AML-193 (cell line): ENCODE measurements at places on chromosomes 1 and 21.

DNA sequence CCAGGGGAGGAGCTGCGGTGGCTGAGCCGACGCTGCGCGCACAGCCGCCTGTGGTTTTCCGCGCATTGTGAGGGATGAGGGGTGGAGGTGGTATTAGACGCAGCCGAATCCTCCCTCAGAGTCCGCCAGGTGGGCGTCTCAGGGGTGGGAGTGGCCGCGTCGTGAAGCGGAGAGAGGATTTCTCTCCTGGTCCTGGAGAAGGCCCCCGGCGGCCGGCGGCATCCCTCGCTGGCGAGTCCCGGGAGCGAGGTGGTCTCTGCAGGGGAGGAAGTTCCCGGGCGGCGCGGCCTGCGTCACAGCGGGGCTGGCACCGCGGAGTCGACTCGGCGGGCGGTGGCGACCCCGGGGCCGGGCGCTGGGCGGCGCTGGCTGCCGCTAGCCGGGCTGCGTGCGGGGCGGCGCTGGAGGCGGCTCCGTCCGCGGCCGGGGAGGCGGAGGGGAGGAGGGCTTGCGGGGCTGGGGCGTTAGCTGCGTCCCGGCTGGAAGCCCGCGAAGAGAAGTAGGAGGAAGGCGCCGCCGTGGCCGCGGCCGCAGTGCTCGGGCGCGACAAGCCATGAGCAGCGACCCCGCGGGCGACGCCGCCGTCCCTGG, at the start of gene LRRC8C:
TSS of gene LRRC8C (plus strand) at position 464 of the 591 bp plus-strand sequence. CDS start 53,354 bp downstream, outside the sequence.
- DNase-seq, result peak; percentile 67

- no peak for DNase-seq
Measured at GRCh38 chr1:113269168-113269963, 120.9 kb upstream of the MAGI3 start.

- no peak for DNase-seq
Measured at GRCh38 chr1:235597867-235598553, 51.6 kb downstream of the GNG4 start.

DNA sequence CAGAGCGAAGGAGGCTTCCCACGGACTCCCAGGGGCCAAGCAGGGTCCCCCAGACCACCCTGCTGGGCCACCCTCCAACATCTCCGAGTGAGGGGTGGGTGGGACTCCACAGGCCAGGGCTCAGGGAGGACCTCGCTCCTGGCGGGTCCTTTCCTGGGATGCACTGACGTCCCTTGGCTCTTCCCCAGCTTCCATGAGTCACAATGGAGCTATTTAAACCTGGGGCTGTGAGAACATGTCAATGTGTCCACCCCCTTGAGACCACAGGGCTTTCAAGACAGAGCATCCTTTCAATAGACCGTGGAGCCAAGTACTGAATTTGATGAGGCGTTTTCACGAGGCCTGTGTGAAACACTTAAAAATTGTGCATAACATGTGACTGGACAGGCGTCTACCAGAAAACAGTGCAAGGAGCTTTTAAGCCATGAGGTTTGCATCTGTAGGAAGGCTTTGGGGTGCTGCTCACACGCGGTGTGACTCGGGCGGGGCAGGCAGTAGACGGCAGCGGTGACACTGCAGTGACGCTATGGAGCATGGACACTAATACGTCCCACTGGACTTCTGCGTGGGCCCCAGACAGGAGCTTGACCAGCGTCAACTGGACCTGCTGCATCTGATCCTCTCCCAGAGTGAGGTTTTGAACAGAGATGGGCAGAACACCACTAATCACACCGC, 24.1 kb upstream of the NPHP4 start:
- DNase-seq, result no peak

GRCh38 chr1:33025180-33025569, 11.5 kb downstream of the AK2 start:
- DNase-seq, result no peak

DNA sequence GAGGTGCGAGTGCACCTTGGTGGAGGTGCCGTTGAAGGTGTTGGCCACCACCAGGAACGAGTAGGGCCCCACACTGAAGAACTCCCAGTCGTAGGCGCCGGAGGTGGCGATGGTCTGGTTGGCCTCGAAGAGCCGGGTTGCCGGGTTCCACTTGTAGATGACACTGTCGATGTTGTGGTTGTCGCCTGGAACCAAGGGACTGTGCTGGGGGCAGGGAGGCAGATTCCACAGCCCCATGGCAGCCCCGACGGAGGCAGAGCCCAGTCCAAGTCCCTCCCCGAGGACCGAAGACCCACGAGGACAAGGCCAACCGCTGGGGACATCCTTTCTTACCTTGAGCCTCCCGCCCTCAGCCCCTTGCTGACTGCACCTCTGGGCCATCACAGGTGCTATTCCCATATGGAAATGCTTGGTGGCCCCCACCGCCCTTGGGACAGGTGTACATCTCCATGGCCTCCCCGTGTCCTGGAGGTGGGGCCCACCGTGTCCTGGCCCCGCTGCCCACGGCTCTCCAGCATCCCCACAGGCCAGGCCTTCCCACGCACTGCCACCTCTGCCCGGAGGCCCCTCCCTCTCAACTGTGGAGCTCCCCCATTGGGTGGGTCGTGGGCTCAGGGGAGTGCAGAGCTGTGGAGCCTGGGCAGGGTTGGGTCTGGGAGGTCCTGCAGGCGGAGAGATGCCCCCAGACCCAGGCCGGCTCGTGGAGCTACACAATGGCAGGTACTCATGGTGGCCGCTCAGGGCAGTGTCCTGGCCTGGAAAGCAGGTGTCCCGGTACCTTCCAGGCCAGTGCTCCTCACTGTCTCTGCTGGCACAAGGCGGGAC, 17.9 kb downstream of the KRTAP10-1 start:
- no peak for DNase-seq

DNA sequence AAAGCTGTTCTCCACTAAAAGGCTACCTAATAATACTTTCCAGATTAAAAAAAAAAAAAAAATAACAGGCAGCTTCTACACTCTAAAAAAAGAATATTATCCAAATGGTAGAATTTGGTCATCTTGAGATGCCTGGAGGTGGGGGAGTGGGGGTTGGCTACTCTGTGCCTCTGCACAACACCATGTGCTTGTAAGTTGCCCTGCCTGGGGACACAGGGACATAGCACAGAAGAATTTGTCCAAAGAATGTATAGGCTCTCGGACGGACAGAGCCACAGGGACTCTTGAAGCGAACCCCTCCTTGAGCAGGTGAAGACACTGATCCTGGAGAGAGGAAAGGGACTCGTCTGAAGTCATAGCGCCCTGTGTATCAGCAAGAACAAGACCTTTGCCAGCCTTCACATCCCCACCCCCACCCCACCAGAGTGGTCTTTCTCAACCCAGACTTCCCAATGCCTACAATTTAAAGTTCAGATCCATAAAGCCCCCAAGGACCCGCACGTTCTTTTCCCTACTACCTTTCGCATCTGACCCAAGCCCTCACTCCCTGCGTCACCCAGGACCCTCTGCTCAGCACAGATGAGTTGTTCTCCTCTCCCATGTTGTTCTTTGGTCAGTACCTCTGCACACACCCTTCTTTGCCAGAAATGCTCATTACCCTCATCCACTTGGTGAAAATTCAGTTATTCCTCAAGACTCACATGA, 72.6 kb downstream of the LGR6 start:
- DNase-seq, result no peak

DNA sequence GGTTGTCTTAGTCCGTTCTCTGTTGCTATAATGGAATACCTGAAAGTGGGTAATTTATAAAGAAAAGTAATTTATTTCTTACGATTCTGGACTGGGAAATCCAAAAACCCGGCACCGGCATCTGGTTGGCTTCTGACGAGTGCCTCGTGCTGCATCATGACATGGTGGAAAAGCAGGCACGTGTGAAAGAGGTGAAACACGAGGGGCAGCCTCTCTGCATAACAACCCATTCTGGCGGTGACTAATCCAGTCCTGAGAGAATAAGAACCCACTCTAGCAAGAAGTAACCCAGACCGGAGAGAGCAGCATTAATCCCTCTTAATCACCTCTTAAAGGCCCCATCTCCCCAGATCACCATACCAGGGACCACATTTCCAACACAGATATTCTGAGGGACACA, 2.7 kb upstream of the EDEM3 start:
- DNase-seq, result no peak

DNA sequence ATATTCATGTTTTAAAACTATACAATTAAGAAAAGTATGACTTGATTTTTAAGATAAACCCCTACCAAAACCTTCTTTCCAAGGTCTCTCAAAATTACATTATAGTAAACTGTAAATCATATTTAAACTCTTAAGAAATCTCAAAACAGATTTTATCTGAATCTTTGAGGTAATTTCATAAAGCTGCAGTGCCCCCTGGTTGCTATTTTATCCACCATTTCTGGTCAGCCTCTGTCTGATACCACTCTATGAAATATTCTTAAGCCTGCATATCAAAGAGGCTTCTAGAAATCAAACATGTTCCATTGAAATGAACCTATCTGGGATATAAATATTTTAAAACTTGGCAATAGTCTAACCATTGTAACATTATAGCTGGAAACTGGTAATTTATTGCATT, 317.3 kb downstream of the COL11A1 start:
- no peak for DNase-seq

DNA sequence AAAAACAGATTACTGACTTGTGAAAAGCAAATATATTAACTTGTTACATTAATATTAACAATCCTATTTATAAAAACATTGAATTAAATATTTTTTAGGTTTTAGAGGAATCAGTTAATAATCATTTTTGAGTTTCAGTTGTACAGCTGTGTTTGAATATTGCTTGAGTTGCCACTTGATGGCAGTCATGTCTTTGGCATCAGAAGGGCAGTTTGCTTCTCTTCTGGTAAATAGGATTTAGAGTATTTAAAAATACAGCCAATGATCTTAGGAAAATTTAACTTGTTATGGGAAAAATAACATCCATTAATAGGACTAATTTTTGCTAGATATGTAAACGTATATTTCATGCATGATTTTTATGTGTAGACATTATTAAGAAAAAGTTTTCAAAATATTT, 234.1 kb downstream of the NCAM2 start:
- no peak for DNase-seq

DNA sequence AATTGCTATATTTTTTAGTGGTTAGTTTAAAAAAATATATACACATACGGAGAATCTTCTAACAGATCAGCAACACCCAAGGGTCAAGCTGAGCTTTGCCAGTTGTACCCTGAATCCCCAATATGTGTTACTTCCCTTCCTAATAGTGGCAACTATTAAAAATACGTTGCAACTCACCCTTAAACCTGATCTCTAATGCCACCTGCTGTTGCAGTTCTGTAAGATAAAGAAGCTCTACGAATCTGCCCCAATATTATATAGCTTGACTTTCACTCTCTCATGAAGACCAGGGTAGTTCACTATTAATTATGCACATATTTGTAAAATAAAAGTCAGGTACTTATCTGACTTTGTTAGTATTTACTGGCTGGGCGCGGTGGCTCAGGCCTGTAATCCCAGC, 58.4 kb downstream of the ASH1L start:
- DNase-seq, result peak; percentile 45

- DNase-seq, result no peak
Measured at GRCh38 chr1:54956726-54957125, 23.7 kb upstream of the TMEM61 start.

GRCh38 chr1:58813361-58813760, 29.5 kb upstream of the JUN start:
- DNase-seq, result no peak

- no peak for DNase-seq
Measured at GRCh38 chr1:161379071-161379470, 11.4 kb upstream of the CFAP126 start.

DNA sequence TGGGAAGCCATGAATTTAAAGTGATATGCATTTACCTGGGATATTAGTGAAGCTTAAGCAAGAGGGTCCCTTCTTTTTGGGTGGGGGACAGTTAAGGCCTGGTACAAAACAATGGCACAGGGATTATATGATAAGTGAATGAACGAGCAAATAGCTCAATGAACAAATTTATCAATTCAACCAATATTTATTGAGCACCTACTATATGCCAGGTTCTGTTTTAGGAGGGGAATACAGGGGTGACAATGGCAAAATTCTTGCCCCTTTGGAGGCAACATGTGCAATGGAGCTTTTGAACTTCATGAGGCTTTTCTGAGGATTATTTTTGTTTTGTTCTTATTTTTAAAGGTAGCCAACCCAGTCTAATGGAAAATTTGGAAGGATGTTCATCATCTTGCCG, 68.2 kb downstream of the FOXD2 start:
- no peak for DNase-seq

DNA sequence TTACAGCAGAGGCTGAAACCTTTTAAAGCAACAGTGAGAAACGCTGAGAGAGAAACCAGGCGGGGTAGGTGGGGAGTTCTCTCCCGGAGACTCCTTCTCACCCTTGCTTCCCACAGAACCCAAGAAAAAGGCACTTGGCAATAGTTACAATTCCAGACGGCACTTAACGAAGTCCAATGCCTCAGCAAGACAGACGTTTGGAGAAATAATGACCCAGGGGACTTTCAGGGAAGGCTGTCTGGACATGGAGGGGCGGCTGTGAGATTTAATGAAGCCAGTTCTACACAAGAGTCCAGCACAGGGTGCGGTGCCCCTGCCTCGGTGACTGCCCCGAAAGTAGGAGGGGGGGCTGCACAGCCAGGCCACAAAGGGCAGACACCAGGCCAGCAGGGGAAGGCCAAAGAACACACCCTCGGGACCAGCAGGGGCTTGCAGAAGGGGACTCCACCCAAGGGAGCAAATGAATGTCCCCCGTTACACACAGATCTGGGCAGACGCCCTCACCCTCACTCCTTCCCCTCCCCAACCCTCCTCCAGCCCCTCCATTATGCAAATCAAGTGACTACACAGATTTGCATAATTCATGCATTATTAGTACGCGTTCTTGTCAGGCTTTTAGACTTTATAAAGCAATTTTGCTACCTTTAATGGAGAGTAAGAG, 26.3 kb downstream of the KCNN3 start:
- no peak for DNase-seq

DNA sequence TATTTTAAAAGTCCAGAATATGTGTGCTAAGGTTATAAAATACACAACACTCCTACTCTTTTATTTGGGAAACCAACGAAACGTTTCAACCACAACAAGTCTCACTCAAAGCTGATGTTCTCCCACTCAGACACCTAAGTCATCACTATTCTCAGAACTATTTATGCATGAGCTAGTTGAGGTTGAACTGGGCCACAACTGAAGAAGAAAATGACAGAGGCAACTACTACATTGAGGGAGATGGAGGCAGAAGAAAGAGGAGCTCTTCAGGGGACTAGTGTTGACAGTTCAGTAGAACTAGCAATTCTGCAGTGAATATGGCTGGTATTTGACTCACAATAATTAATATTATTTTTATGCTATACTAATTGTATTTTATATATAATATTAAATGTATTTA, 198.2 kb downstream of the SEC16B start:
- no peak for DNase-seq

GRCh38 chr1:114025609-114026401, 46.5 kb downstream of the OLFML3 start:
- DNase-seq, result no peak

DNA sequence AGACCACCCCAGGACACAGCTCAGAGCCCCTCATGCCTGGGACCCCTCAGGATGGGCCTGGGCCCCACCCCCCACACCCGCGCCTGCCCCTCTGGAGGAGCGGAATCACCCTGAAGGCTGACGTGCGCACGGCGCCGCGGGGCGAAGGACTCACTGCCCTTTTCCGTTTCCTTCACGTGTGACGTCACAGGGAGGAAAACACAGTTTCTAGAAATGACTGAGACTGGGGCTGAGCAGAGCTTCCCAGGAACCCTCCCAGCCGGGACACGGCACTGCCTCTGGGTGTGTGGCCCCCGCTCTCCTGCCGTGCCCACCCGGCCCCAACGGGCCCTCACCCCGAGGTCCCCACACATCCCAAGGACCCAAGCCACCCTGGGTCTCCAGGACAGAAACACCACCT, 5.4 kb upstream of the TNFRSF4 start:
- no peak for DNase-seq
